Caki2 (cell line): ENCODE measurements at places on chromosomes 13 and 19. TPM values are rescaled to one million over a fixed set of nuclear protein-coding genes. Genes with fewer than 3 reads are reported as not detected.

DNA sequence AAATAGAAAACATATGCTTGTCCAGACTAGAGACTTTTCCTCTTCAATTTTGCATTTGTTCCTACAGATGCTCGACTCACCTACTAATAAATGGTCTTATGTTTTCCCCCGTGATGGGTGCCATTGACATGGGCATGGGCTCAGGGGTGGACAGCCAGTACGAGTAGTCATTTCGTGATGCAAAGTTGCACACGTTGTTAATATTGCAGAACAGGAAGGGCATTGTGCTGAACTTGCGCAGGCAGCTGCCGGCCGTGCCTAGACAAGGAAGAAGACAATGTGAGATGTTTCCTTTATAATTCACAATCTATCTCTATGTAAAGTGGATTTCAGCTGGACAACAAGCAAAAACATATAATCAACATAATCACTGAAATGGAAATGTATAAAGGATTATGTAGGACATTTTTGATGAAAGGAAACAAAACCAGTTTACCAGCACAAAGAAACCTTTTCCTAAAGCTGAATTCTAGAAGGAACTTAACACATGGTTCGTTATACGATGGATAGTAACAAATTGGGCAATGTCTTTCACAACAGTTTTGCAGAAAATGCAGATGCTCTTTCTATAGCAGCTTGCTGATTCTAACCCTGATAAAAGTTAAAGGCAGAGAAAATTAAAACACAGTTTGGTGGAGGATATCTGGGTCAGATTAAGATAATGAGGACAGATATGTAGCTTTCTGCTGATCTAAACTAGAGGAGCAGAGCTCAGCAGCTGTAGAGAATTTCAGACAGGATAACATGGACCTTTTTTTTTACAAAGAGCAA, 145.7 kb downstream of the COL4A1 start:
- no peak for DNase-seq

CHST8 gene
- total RNA-seq = not detected in 2 replicates

CYP4F2 gene
- total RNA-seq = not detected in 2 replicates

BRCA2 gene
- total RNA-seq = 1.4 and 4.4 TPM in 2 replicates

DNA sequence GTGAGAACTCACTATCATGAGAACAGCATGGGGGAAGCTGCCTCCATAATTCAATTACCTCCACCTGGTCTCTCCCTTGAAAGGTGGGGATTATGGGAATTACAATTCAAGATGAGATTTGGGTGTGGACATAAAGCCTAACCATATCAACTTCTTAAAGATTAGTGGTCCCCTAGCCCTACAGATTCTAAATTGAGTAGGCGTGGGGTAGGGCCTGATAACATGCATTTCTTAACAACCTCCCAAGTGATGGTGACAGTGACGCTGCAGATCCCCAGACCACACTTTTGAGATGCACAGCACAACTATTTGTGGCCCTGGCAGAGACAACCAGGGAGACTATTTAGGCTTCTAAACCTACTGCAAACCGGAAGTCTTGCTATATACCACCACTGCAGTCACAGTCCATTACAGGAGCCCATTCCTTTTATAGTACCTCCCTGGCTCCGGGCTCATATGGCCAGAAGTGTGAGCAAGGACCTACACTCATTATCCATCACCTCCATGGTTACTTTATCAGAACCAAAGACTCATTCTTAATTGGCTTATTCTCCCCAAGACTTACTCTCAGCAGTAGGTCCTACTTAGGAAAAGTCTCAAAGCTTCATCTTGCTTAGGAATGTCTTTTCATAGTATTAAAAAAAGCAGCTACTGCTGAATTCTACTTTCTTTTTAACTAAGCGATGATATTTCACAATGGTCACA, 2.1 kb upstream of the DPY19L3 start:
- no peak for DNase-seq

GRCh38 chr19:38043649-38044144, 136.7 kb downstream of the SIPA1L3 start:
- no peak for DNase-seq

DNA sequence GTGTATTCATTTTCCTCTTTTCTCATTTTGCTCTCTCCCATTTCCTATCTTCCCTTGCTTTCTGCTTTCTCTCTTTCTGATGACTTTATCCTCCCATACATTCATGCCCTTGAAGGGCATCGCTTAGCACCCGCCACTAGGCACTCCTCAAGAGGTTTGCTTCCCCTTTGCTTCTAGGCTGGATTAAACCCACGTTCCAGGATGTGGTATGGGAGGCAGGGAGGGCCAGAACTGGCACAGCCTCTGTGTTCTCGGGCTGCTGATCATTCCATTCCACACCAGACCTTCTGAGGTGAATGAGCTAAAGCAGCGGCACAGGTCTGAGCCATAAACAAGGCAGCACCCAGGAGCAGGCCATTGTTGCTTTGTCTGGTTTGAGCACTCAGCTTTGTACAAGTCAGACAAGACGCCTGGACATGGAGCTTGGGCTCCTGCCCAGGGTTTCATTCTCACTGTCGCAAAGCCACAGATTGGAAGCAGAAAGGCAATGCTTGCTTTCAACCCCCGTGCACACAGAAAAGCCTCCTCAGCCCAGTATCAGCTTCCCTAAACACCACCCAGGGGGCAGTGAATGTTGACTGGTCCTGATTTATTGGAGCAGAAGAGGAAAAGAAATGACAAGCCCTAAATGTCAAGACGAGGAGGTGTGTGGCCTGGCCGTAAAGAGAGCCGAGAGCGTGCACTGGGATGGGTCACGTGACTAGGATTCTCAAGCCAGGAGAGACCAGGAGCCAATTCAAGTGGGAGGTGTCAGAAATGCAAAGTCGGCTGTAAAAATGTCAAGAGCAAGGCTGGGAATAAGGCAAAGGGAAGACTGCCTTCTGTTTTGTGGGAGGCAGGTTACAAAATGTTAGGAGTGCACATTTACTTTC, 218.0 kb upstream of the SERP2 start:
- no peak for DNase-seq

HCST gene
- 0.88 TPM in 1 of 2 replicates, not detected in the other for total RNA-seq

KCNN4 gene
- 10.7 and 15.4 TPM in 2 replicates for total RNA-seq

STRN4 gene
- 102 and 131 TPM in 2 replicates for total RNA-seq

ONECUT3 gene
- total RNA-seq = not detected in 2 replicates

DNA sequence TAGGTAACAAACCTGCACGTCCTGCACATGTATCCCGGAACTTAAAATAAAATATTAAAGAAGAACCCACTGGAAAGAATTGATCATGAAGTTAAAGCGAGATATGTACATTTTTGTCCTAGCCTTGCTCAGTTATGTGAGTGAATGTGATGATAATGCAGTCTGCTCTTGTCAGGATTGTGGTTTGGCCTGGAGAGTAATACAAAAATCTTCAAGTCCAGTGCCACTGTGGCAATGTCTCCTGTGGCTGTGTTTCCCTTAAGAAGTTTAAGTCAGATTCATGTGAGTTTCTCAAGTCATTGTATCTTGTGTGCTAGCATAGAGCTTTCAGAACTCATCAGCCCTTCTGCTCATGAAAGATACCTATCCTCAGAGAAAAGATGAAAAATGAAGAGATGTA, 18.0 kb upstream of the ITGBL1 start:
- DNase-seq = no peak

DNA sequence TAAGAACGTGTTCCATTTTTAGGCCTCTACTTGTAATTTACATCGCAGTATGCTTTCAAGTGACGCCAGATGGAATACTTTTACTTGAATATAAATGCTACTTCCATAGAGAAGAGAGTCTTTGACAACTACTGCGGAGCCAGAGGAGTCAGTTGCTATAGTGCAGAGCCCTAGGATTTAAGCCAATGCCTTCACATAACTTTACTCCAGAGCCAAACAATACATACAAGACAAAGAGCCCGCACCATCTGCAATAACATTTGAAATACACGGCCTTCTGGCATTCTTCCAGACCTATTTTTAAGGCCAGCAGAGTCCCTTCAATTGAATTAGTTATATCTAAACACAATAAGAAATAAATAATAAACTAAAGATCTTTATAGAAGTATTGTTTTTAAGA, 59.4 kb downstream of the XPO4 start:
- DNase-seq = no peak

- DNase-seq = no peak
Measured at GRCh38 chr19:49807058-49807903, 5.8 kb downstream of the FUZ start.

DNA sequence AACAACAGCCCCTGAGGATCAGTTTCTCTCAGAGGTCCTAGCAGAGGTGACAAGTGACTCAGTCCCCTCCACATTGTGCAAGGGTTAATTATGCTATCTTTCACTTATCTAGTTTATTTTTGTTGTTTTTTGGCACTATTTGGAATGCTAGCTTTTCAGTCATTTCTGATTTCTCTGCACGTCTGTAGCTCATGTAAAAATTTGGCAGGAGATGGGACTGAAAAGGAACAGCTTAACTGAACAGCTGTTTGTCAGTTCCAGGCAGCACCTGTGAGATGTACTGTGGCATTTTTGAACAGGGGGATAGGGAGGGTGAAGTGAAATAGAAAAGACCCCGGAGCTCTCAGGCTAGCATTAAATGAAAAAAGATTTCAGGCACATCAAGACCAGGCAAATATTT, 313.5 kb downstream of the SUCLA2 start:
- DNase-seq = no peak

ZBTB32 gene
- total RNA-seq = not detected in 2 replicates

DNA sequence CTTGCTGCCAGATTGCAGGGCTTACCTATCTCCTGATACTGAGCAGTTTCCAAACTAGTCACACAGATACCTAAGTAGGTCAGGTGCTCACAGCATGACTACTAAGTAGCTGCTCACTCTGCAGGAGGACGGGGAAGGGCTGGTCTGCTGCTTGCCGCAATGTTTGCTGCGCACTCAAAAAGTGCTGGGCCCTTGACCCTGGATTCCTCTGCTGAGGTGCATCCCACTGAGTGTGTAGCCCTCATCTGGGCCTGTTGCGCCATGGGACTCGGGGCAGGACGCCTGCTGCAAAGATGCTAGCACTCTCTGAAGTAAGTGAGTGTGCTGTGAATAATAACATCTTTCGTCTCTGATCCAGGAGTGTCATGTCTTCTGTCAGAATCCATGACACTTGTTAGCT, 59.2 kb upstream of the MEDAG start:
- no peak for DNase-seq

GRCh38 chr13:97492257-97492656, 58.3 kb downstream of the RAP2A start:
- no peak for DNase-seq

GRCh38 chr13:105952233-105952972, 583.1 kb downstream of the EFNB2 start:
- no peak for DNase-seq

- DNase-seq = no peak
Measured at GRCh38 chr19:16702123-16702522, 17.5 kb upstream of the NWD1 start.

GRCh38 chr13:44110091-44110621, 230.5 kb downstream of the LACC1 start:
- peak; percentile 89 for DNase-seq

DNA sequence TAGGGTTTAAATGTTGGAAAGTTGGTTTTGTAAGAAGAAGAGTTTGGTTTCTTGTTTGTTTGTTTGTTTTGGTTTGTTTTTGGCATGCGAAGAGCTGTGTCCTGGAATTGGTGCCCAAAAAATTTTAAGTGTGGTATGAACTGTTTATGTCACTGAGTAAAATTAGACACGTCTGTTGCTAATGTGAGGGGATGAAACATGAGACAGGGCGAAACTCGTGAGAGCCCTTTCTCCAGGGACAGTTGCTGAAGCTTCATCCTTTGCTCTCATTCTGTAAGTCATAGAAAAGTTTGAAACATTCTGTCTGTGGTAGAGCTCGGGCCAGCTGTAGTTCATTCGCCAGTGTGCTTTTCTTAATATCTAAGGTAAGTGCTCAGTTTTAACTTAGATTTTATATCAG, at the start of gene SGCG:
TSS of gene SGCG (plus strand) at position 269 of the 400 bp plus-strand sequence. CDS start 22,716 bp downstream, outside the sequence.
- DNase-seq = no peak

ZNF556 gene
- 0.20 TPM in 1 of 2 replicates, not detected in the other for total RNA-seq

NCR1 gene
- total RNA-seq = not detected in 2 replicates

FSD1 gene
- 12.7 and 15.8 TPM in 2 replicates for total RNA-seq

DNA sequence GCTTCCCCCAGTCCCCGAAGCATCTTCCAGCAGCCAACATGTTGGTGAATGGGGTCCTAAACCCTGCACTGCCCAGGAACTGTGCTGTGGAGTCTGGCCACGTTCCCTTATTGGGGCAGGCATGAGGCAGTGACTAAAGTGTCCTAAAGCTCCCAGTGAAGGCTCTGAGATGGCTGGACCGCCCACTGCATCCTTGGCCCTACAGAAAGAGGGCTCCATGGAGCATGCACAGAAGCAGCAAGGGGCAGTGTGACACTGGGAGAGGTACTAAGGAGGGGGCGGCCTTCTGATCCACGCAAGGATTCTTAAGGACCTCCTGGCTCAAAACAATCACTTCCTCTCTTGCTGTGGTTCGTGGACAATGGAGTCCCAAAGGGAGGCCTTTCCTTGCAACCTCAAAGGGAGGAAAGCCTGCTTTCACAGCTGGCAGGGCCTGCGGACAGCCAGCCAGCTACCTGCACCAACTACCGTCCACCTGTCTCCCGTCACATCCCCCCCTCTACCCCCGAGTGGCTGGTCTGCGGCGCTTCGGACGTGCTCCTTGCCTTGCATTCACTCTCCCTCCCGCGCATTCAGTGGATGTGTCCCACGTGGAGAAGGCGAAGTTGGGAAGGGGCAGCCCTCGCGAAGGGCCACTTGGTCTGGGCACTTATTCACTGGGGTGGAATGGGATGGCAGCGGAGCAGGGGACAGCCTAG, 63.9 kb upstream of the STARD13 start:
- DNase-seq = no peak

CEACAM5 gene
- total RNA-seq = not detected in 2 replicates

DNA sequence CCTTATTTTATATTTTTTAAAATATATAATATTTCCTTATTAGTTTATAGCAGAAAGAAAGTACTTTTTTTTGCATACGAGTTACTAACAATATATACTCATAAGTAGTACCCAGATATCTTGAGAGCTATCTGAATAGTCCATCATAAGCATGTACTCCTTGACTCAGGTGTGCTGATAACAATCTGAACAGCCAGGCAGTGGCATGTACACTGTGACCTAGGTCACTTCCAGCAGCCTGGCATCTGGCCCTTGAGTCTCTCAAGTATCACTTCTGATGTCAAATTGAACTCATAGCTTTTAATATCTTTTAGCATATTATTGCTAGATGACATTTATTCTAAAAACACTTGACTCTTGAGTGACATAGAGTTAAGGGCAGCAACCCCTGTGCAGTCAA, 1576.7 kb downstream of the SLITRK1 start:
- DNase-seq = no peak

- no peak for DNase-seq
Measured at GRCh38 chr13:38417727-38418126, 68.1 kb downstream of the UFM1 start.

KLK3 gene
- not detected in 2 replicates for total RNA-seq
